ENCODE measurements at places on chromosomes 13 and 19. TPM values are rescaled to one million over a fixed set of nuclear protein-coding genes. Genes with fewer than 3 reads are reported as not detected.

DAND5 gene
- total RNA-seq = not detected

LILRA1 gene
- total RNA-seq = not detected

ASF1B gene
- 22.9 TPM for total RNA-seq

TGDS gene
- 19.5 TPM for total RNA-seq

CEACAM8 gene
- not detected for total RNA-seq

FAM83E gene
- total RNA-seq = 0.57 TPM

LONP1 gene
- total RNA-seq = 91.6 TPM
